Left lobe of liver (tissue), 2 donors: ENCODE measurements at places on chromosomes 3 and 15. TPM values are rescaled to one million over a fixed set of nuclear protein-coding genes. Genes with fewer than 3 reads are reported as not detected.
A peak's percentile ranks its signal among the peaks of the same experiment; 100 is the strongest.

Gene IDH3A
- 29.4 TPM for total RNA-seq

- no peak for DNase-seq
Observed at GRCh38 chr15:42939841-42940240, 19.3 kb upstream of the TTBK2 start.

- DNase-seq: peak; percentile 85
Observed at GRCh38 chr15:94230883-94231722, at the start of gene MCTP2. Gene MCTP2 (plus strand): TSS chr15:94231561. CDS start chr15:94298266, 66,705 bp downstream.

Gene CSTA
- total RNA-seq: 8.8 TPM

Gene PARP14
- total RNA-seq: 37.5 TPM

GRCh38 chr3:13654330-13655060, 105.6 kb downstream of the FBLN2 start:
- no peak for DNase-seq

DNA sequence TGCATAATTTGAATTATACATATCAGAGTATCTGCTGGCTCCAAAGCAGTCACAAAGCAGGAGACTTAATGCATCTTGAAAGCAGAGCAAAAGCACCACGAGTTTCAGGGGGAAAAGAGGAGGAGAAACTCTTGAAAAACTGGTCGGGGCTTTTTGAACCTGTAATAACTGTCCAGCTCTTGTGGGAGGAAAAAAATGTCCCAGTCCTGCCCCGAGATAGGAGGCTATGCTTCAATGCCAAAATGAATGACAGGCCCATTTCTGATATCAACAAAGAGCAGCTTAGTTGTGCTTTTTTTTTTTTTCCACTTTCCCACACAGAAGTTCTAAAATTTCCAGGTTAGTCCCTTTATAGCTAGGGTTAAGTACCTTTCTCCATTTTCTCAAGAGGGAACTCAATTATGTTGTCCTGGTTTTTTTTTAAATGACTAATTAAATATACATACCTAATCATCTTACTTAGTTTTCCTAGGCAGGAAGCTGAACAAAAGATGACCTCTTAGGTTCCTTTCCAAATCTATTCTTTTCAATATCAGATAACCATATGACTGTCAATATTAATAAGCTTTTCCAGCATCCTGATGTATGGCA, 120.2 kb downstream of the TFDP2 start:
- no peak for DNase-seq
